H4 (cell line): ENCODE measurements at places on chromosomes 7 and 10.

DNA sequence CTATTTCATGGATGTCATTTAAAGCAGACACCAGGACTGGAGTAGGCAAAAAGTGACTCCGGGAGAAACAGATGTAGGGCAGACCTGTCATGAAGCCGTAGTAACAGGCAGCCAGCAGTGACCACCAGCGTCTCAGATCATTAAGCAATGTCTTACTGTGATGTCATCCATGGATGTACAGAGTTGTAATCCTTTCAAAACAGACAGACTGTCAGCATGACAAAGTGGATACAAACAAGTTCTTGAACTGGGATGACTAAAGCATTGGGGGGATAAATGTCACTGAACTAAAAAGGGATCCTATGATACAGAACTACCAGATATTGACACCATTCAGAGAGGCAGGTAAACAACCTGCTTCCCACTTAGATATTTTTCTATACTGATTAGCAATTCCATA, 675.5 kb downstream of the PARD3 start:
- DNase-seq, result no peak

GRCh38 chr7:136030330-136030729, 53.2 kb upstream of the MTPN start:
- no peak for DNase-seq

DNA sequence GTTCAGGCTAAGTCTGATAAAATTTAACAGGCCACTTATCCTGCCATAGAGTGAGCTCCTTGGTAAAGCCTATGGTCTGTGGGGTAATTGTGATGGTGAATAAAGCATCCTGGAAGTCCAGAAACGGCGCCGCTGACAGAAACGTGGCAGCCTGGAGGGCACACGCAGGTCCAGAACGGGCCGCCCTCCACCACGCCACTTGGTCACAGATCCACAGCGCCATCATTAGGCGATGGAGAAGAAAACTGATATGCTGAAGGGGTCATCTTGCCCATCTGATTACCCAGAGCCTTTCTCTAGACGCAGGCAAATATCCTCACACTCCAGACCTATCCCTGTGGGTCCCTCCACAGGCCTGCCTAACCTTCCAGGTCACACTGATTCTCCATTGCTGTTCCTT, 37.8 kb downstream of the PODXL start:
- no peak for DNase-seq

DNA sequence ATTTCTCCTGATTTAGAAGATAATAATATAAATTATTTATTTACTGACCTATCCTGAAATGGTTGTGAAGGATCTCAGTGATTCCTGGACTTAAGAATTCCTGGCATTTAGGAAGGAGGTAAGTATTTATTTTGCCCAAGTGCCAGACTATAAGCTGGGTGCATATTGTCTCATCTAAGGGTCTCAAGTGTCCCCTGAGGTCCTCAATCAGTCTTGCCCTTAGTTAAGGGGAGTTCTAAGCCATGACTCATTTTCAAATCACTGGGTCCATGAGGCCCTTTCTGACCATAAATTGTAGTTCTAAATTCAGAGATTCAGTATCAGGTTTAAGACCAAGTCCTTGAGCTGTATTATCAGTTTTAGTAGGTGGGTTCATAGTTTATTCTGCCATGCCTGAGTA, 251.6 kb upstream of the MEOX2 start:
- DNase-seq, result no peak

GRCh38 chr10:87925570-87925969, 62.1 kb downstream of the PTEN start:
- no peak for DNase-seq

DNA sequence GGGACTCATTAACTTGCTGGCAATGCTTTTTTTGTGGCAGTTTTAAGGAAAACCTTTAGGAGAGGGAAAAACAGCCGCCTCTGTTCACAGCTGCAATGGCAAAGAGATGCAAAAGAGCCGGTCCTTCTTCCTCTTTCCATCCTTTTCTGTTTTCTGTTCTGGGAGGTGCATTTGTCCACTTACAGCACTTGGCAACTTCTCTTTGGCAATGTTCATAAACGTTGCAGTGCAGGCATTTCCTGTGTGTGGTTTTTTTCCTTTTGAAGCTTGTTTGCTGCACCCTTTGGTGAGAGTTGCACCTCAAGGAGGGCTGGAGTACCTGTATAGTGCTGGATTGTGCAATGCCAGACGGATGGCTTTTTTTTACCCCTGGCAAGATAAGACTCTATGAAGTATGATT, 53.9 kb upstream of the HABP2 start:
- peak; percentile 16 for DNase-seq
